ENCODE measurements at places on chromosomes 1 and 21. TPM values are rescaled to one million over a fixed set of nuclear protein-coding genes. Genes with fewer than 3 reads are reported as not detected.

TNFRSF9 gene
- total RNA-seq, result not detected

HSF2BP gene
- 1.1 TPM for total RNA-seq

DNA sequence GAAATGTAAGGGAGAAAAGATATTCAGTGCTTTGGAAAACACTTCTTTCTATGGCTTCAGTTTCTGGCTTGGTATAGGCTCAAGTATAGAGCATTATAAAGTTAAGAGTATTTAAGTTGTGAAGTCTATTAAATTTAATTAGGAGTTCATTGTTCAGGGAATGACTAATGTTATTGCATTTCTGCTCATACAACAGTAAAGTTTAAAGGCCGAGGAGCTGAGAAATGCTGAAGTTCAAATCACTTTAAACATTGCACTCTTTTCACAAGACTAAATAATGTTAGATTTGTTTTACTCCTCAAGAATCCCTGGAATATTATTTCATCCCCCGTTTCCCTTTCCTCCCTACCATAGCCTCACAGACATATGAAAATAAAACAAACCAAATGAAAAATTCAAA, 30.1 kb downstream of the RGS5 start:
- no peak for DNase-seq

GRCh38 chr1:115647047-115647446, 5.3 kb downstream of the VANGL1 start:
- DNase-seq, result no peak

GRCh38 chr21:34131586-34131985, 58.2 kb downstream of the MRPS6 start:
- no peak for DNase-seq

- DNase-seq, result no peak
Measured at GRCh38 chr1:117060441-117061317, 553 bp downstream of the TTF2 start.

GRCh38 chr21:37561941-37562919, 195.7 kb downstream of the DYRK1A start:
- no peak for DNase-seq

- DNase-seq, result no peak
Measured at GRCh38 chr1:56045477-56045876, 533.9 kb downstream of the PLPP3 start.

- DNase-seq, result no peak
Measured at GRCh38 chr1:244157731-244158438, 106.8 kb downstream of the ZBTB18 start.

DNA sequence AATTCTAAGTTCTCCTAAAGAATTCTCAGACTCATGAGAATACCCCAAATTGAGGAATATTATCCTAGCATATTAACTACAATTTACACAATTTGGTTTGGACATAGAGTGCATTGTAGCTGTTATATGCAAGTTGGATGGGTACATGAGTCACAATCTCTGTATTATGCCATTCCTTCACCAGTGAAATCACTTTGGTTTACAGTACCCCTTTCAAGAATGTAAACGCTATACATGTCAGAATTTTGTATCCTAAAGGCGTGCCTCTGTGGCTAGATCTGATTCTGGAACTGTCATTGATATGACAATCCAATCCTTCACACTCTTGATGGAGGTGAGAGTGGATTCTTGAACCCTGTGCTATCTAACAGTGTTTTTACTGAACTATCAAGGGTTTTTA, 6.7 kb upstream of the IL10RB start:
- DNase-seq, result no peak

GRCh38 chr1:65840683-65841082, 48.0 kb downstream of the PDE4B start:
- no peak for DNase-seq
